Ovary (tissue), 10 donors: ENCODE measurements at places on chromosomes 13 and 19. TPM values are rescaled to one million over a fixed set of nuclear protein-coding genes. Genes with fewer than 3 reads are reported as not detected.

GRCh38 chr13:98348466-98349200, 171.6 kb upstream of the RNF113B start:
- H3K27me3 ChIP-seq = no peaks in the 10 kb centered on the region
- no peak overlapping the region for H3K27ac ChIP-seq
- H3K4me1 ChIP-seq = peaks cover 4% of the 10 kb centered on the region
- DNase-seq = no peak
- H3K4me3 ChIP-seq = no peak overlapping the region

GRCh38 chr13:71240911-71241310, 626.1 kb downstream of the DACH1 start:
- H3K27ac ChIP-seq = no peak overlapping the region
- no peaks in the 10 kb centered on the region for H3K4me1 ChIP-seq
- H3K4me3 ChIP-seq = no peak overlapping the region
- H3K36me3 ChIP-seq = no peaks in the 10 kb centered on the region

DNA sequence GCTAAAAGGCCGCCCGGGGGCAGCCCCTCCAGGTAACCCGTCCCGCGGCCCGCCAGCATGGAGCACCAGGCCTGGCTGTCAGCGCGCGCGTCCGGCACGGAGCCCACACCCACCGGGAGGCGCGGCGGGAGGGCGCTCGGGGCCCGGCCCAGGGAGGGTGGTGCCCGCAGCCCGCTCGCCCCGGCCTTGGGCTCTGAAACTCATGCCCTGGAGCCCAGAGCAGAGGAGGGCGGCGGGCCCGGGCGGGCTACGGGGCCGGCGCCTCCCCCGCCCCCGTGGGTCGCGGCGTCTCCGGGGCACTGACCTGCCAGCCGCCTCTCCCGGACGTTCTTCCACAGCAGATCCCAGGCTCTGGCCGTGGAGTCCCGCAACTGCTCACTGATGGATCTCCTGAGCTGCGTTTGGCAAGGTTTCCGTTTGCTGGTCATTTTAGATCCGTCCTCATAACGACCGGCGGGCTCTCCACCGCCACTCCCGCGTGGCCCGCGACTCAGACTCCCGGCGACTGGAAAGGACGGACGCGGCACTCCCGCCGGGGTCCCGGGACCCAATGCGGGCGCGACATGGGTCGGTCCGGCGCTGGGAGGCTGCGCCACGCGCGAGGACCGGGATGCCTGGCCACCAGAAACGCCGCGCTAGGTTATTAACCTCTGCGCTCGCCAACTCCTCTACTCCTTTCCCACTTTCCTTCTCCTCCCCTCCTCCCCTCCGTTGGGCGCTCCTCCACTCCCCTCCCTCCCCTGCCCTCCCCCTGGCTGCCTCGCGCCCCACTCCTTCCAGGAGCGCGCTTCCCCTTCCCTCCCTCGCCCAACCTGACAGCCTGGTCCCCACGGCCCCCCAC, 64.7 kb upstream of the STARD13 start:
- H3K36me3 ChIP-seq = no peaks in the 10 kb centered on the region
- H3K27me3 ChIP-seq = no peaks in the 10 kb centered on the region

The FAM83E gene
- total RNA-seq = 1.5 TPM

GRCh38 chr19:772730-773436, 22.0 kb downstream of the MISP start:
- no peak overlapping the region for H3K4me3 ChIP-seq
- H3K4me1 ChIP-seq = no peaks in the 10 kb centered on the region
- H3K27me3 ChIP-seq = no peaks in the 10 kb centered on the region
- H3K36me3 ChIP-seq = no peaks in the 10 kb centered on the region

The IGSF23 gene
- total RNA-seq = not detected

- H3K27me3 ChIP-seq = no peaks in the 10 kb centered on the region
- no peak for DNase-seq
- H3K4me1 ChIP-seq = no peaks in the 10 kb centered on the region
- no peaks in the 10 kb centered on the region for H3K36me3 ChIP-seq
Observed at GRCh38 chr19:30135093-30135757, 193.2 kb downstream of the URI1 start.

DNA sequence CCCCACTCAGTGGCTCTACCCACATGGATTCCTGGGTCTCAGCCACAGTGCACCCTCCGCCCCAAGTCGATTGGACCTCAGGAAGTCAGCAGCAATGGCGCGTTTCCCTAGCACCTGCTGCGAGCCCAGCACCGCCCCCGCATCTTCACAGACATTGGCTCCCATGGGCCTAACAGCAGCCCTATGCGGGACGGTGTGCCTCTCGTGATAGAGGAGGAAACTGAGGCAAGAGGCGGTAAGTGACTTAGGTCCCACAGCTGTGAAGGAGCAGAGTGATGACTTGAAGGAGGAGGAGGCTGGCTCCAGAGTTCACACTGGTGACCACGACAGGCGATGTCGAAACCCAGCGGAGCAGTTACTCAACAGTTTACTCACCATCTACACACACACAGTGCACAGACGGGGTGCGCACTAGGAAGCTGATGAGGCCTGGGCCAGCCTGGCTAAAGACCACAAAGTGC, 104.5 kb upstream of the SOX1 start:
- DNase-seq = no peak
- H3K4me1 ChIP-seq = no peaks in the 10 kb centered on the region
- H3K36me3 ChIP-seq = no peaks in the 10 kb centered on the region
- no peak overlapping the region for H3K4me3 ChIP-seq

GRCh38 chr19:17846146-17846545, 1.6 kb downstream of the JAK3 start:
- no peak for DNase-seq
- no peaks in the 10 kb centered on the region for H3K27me3 ChIP-seq
- peaks cover 12% of the 10 kb centered on the region for H3K4me1 ChIP-seq
- no peaks in the 10 kb centered on the region for H3K36me3 ChIP-seq

DNA sequence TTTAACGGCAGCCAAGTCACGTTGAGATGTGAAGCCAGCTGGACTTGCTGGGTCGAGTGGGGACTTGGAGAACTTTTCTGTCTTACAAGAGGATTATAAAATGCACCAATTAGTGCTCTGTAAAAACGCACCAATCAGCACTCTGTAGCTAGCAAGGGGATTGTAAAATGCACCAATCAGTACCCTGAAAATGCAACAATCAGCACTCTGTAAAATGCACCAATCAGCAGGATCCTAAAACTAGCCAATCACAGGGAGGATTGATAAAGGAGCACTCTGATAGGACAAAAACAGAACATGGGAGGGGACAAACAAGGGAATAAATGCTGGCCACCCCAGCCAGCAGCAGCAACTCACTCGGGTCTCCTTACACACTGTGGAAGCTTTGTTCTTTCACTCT, 337.6 kb upstream of the SLITRK5 start:
- DNase-seq = no peak
- no peaks in the 10 kb centered on the region for H3K4me1 ChIP-seq
- H3K27ac ChIP-seq = no peak overlapping the region

GRCh38 chr19:55652311-55653128, 2.3 kb upstream of the U2AF2 start:
- no peak overlapping the region for H3K27ac ChIP-seq
- no peaks in the 10 kb centered on the region for H3K36me3 ChIP-seq
- no peaks in the 10 kb centered on the region for H3K27me3 ChIP-seq

The CAMSAP3 gene
- 1.9 TPM for total RNA-seq

GRCh38 chr13:107065036-107065435, 497.1 kb upstream of the ARGLU1 start:
- no peaks in the 10 kb centered on the region for H3K36me3 ChIP-seq
- no peak overlapping the region for H3K27ac ChIP-seq
- H3K4me1 ChIP-seq = no peaks in the 10 kb centered on the region
- no peak overlapping the region for H3K4me3 ChIP-seq

DNA sequence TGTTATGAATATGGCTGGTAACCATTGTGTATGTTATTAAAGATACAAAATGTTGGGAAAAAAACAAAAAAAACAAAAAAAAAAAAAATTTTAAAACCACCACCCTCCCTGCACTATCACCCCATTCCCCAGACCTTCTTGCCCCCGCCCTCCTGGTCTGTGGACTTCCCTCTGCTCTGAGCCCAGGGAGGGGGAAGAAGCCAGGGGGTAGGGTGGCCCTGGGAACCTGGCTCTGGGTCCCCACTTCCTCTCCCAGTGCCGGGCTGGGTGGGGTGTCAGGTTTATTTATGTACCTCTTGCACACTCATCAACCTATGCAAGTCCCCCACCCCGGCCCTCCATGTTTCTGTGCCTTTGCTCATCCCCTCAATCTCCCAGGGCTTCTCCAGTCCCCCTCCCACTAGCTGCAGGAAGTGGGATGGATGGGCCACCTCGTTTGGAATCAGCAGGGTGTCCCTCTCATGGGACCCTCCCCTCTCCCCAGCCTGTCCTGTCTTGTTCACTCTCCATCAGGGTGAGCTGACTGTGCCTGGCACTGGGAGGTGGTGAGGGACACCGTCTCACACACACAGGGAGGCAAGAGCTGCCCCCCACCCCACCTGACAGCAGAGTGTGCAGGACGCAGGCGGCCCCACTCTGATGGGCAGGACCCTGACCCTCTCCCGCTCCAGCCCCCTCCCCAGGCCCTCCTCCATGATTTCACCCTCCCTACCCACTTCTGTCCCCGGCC, 5.9 kb downstream of the PAF1 start:
- peaks cover 2% of the 10 kb centered on the region for H3K4me1 ChIP-seq
- H3K27ac ChIP-seq = no peak overlapping the region
- DNase-seq = peak; percentile 13
- H3K36me3 ChIP-seq = no peaks in the 10 kb centered on the region
- no peak overlapping the region for H3K4me3 ChIP-seq

The LSM7 gene
- 159 TPM for total RNA-seq

- H3K27me3 ChIP-seq = no peaks in the 10 kb centered on the region
- H3K4me1 ChIP-seq = peaks cover 4% of the 10 kb centered on the region
- no peak overlapping the region for H3K27ac ChIP-seq
Observed at GRCh38 chr13:108272333-108272732, 2.8 kb downstream of the TNFSF13B start.

The KLK3 gene
- not detected for total RNA-seq

GRCh38 chr19:53019684-53020083, 6.0 kb downstream of the ERVV-1 start:
- H3K36me3 ChIP-seq = no peaks in the 10 kb centered on the region
- DNase-seq = no peak
- no peak overlapping the region for H3K27ac ChIP-seq
- no peak overlapping the region for H3K4me3 ChIP-seq
- H3K27me3 ChIP-seq = no peaks in the 10 kb centered on the region

- H3K4me3 ChIP-seq = no peak overlapping the region
- H3K27ac ChIP-seq = no peak overlapping the region
- DNase-seq = no peak
- no peaks in the 10 kb centered on the region for H3K4me1 ChIP-seq
- no peaks in the 10 kb centered on the region for H3K36me3 ChIP-seq
Observed at GRCh38 chr13:33383724-33384577, 98.4 kb upstream of the STARD13 start.

The MYO1F gene
- 13.6 TPM for total RNA-seq

The ZNF317 gene
- total RNA-seq = 10.8 TPM

DNA sequence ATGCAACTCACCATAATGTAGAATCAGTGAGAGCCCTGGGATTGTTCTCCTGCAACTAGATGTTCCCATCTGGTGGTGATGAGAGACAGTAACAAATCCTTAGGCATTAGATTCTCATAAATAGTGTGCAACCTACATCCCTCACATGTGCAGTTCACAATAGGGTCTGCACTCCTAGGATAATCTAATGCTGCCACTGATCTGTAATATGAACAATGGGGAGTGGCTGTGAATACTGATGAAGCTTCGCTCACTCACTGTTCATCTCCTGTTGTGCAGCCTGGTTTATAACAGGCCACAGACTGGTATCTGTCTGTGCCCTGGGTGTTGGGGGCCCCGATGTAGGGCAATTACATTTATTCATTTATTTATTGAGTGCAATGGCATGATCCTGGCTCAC, 86.9 kb downstream of the ZNF254 start:
- no peaks in the 10 kb centered on the region for H3K27me3 ChIP-seq
- H3K36me3 ChIP-seq = no peaks in the 10 kb centered on the region
- no peak overlapping the region for H3K4me3 ChIP-seq
- H3K4me1 ChIP-seq = no peaks in the 10 kb centered on the region
- no peak overlapping the region for H3K27ac ChIP-seq

The PLPPR3 gene
- not detected for total RNA-seq

GRCh38 chr13:45328661-45329111, 12.3 kb downstream of the TPT1 start:
- peaks cover 11% of the 10 kb centered on the region for H3K4me1 ChIP-seq
- no peak overlapping the region for H3K27ac ChIP-seq
- H3K27me3 ChIP-seq = no peaks in the 10 kb centered on the region

DNA sequence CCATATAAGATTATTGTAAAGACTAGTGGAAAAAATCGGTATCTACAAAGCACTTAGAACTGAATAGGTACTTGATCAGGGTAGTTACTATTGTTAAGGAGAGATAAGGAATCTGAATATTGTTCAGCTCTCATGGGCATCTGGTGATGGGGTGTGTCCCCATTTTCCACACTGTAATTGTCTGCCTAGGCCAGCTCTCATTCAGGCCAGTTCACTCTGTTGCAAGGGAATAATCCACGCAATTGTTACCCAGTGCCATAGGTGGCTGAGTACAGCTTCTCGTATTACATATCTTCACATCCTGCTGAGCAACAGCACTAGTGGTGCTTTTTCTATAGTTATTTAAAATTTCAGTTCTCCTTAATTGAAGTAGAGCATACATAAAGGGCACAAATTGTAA, 45.6 kb upstream of the C13orf42 start:
- no peak overlapping the region for H3K27ac ChIP-seq
- no peaks in the 10 kb centered on the region for H3K4me1 ChIP-seq
- no peaks in the 10 kb centered on the region for H3K27me3 ChIP-seq
- no peak overlapping the region for H3K4me3 ChIP-seq

GRCh38 chr13:32047088-32047487, 15.5 kb downstream of the FRY start:
- H3K27ac ChIP-seq = no peak overlapping the region
- H3K36me3 ChIP-seq = no peaks in the 10 kb centered on the region

The MCEMP1 gene
- total RNA-seq = not detected

- no peak for DNase-seq
- no peaks in the 10 kb centered on the region for H3K27me3 ChIP-seq
Observed at GRCh38 chr13:73259061-73260017, 200.5 kb downstream of the KLF5 start.

The KLF2 gene
- total RNA-seq = 96.4 TPM

The PLVAP gene
- total RNA-seq = 22.7 TPM

GRCh38 chr13:73720216-73720840, 413.9 kb downstream of the KLF12 start:
- H3K27ac ChIP-seq = no peak overlapping the region
- H3K36me3 ChIP-seq = no peaks in the 10 kb centered on the region
- H3K27me3 ChIP-seq = no peaks in the 10 kb centered on the region
- no peak overlapping the region for H3K4me3 ChIP-seq

DNA sequence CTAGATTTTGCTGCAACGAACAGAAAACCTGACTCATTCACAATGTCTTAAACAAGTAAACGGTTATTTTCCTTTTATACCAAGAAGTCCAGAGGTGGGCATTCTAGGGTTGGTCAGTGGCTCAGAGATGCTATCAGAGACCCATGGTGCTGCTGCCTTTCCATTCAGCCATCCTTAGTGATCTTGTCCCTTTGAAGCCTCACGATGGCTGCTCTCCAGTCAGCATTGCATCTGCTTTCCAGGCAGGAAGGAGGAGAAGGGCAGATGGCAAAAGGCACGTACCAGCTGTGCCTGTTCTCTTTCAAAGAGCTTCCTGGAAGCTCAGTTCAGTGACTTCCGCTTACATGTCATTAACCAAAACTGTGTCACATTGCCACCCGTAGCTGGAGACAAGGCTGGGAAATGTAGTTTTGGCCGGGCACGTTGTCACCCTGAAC, 30.1 kb downstream of the WDFY2 start:
- peaks cover 13% of the 10 kb centered on the region for H3K4me1 ChIP-seq
- DNase-seq = no peak
- no peak overlapping the region for H3K27ac ChIP-seq
- no peaks in the 10 kb centered on the region for H3K27me3 ChIP-seq
- no peak overlapping the region for H3K4me3 ChIP-seq
- no peaks in the 10 kb centered on the region for H3K36me3 ChIP-seq
